Bladder microvascular endothelial cell (primary cell): ENCODE measurements at places on chromosomes 16 and 17. TPM values are rescaled to one million over a fixed set of nuclear protein-coding genes. Genes with fewer than 3 reads are reported as not detected.

Gene TBC1D10B
- total RNA-seq: 26.9 and 47.2 TPM in 2 replicates

Gene LPO
- not detected in 2 replicates for total RNA-seq

Gene KRT40
- total RNA-seq: not detected in 2 replicates

Gene ARL5C
- not detected in 2 replicates for total RNA-seq

Gene NGFR
- not detected in 2 replicates for total RNA-seq

Gene RBBP6
- 11.3 and 30.2 TPM in 2 replicates for total RNA-seq

Gene FOXO3B
- 1.3 and 2.0 TPM in 2 replicates for total RNA-seq

Gene PRCD
- total RNA-seq: 0.38 and 0.49 TPM in 2 replicates

Gene ADAMTS18
- 17.2 and 82.4 TPM in 2 replicates for total RNA-seq

Gene EZH1
- 9.6 and 18.8 TPM in 2 replicates for total RNA-seq

Gene TRIM47
- total RNA-seq: 65.4 and 91.7 TPM in 2 replicates

Gene SEZ6
- total RNA-seq: not detected in 2 replicates

Gene KCNH6
- total RNA-seq: 0.06 TPM in 1 of 2 replicates, not detected in the other

Gene SGF29
- 6.5 and 7.3 TPM in 2 replicates for total RNA-seq

Gene DRC3
- 0.49 and 2.3 TPM in 2 replicates for total RNA-seq

Gene GRAPL
- 13.3 and 67.8 TPM in 2 replicates for total RNA-seq

Gene KRT20
- not detected in 2 replicates for total RNA-seq

Gene ATP2A1
- 0.16 and 0.31 TPM in 2 replicates for total RNA-seq

Gene PERCC1
- not detected in 2 replicates for total RNA-seq

Gene NOD2
- total RNA-seq: 0.16 and 2.1 TPM in 2 replicates

Gene LRRC37A3
- total RNA-seq: 4.7 and 5.0 TPM in 2 replicates

Gene RRAD
- 1.1 and 2.1 TPM in 2 replicates for total RNA-seq

Gene PRDM7
- total RNA-seq: not detected in 2 replicates

Gene CCR7
- 0.06 and 0.16 TPM in 2 replicates for total RNA-seq

Gene CLEC18B
- total RNA-seq: 0.31 and 0.49 TPM in 2 replicates

Gene KCNJ18
- total RNA-seq: not detected in 2 replicates

Gene SLC6A2
- 0.38 TPM in 1 of 2 replicates, not detected in the other for total RNA-seq

Gene TBC1D3D
- total RNA-seq: 0.13 TPM in 1 of 2 replicates, not detected in the other

Gene CANT1
- 47.1 and 76.3 TPM in 2 replicates for total RNA-seq

Gene TLCD3B
- 0.16 TPM in 1 of 2 replicates, not detected in the other for total RNA-seq

Gene TAC4
- not detected in 2 replicates for total RNA-seq

Gene PRSS33
- not detected in 2 replicates for total RNA-seq

Gene CCDC200
- not detected in 2 replicates for total RNA-seq

Gene GDPD3
- total RNA-seq: 0.49 and 2.5 TPM in 2 replicates

Gene ESRP2
- total RNA-seq: 0.16 and 4.5 TPM in 2 replicates

Gene CDC6
- 16.7 and 21.1 TPM in 2 replicates for total RNA-seq

Gene CLDN6
- 0.25 TPM in 1 of 2 replicates, not detected in the other for total RNA-seq

Gene SMTNL2
- total RNA-seq: not detected in 2 replicates

Gene TPSB2
- total RNA-seq: not detected in 2 replicates

Gene CSH1
- not detected in 2 replicates for total RNA-seq

Gene CD300H
- total RNA-seq: not detected in 2 replicates

Gene HLF
- not detected in 2 replicates for total RNA-seq

Gene CLEC10A
- total RNA-seq: 0.19 TPM in 1 of 2 replicates, not detected in the other

Gene PLEKHM1
- total RNA-seq: 10.0 and 32.0 TPM in 2 replicates

Gene ERI2
- total RNA-seq: 11.8 and 12.6 TPM in 2 replicates

Gene ACLY
- total RNA-seq: 180 and 217 TPM in 2 replicates

Gene TOB1
- total RNA-seq: 2.9 and 6.4 TPM in 2 replicates

Gene AXIN2
- total RNA-seq: 1.4 and 2.6 TPM in 2 replicates

Gene TPSD1
- total RNA-seq: not detected in 2 replicates

Gene CCDC43
- total RNA-seq: 29.1 and 39.0 TPM in 2 replicates

Gene AANAT
- not detected in 2 replicates for total RNA-seq

Gene SBK1
- total RNA-seq: under 0.01 and 0.06 TPM in 2 replicates

Gene SULT1A4
- 12.6 and 17.3 TPM in 2 replicates for total RNA-seq

Gene NPIPA8
- 1.6 and 10.4 TPM in 2 replicates for total RNA-seq

Gene NPW
- total RNA-seq: 0.16 TPM in 1 of 2 replicates, not detected in the other

Gene PPY
- not detected in 2 replicates for total RNA-seq
